ENCODE measurements at places on chromosomes 4 and X. TPM values are rescaled to one million over a fixed set of nuclear protein-coding genes. Genes with fewer than 3 reads are reported as not detected.

DNA sequence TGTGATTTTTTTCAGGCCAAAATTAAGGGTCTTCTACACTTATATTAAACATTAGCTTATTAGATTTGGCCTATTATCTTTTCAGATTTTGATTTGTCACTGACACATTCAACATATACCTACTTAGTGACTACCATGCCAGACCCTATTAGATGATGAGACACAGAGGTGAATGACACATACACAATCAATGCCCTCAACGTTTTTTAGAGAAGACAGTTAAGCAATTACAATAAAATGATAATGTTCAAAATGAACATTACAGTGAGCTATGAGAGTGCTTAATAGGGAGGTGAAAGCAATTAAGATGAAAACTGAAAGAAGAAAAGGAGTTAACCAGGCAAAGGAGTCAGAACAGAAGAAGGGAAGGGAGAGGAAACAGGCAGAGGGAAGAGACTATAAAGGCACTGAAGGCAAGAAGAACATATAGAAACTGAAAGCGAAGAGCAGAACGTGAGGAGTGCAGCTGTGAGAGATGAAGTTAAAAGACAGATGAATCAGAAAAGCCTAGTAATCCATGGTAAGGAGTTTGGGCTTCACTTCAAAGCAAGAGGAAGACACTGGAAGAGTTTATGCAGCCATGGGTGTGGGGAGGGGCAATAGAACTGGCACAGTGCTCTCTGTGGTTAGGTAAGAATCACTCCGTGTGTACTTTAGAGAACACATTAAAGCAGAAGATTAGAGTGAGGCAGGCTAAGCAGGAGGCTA lies 119.0 kb downstream of the REELD1 start:
- peak; percentile 75 for DNase-seq

Gene FOXP3
- total RNA-seq = not detected

Gene NPY2R
- total RNA-seq = not detected

DNA sequence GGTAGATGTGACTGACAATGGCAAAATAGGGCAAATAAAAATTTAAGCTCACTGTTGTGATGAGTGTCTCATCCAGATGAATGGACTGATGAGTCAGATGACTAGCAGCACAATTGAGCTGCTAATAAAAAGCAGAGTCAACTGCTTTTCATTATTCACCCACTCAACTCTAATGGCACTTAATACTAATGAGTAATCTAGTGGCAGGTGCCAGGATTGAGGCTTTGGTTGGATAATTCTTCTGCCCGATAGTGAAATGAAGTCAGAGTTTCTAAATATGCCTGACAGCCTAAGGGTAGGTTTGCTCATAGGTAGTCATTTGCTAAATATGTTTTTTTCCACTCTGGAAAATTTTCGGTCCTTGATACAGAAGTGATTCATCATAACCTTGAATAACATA lies 10.4 kb downstream of the OGT start:
- DNase-seq = peak; percentile 63

DNA sequence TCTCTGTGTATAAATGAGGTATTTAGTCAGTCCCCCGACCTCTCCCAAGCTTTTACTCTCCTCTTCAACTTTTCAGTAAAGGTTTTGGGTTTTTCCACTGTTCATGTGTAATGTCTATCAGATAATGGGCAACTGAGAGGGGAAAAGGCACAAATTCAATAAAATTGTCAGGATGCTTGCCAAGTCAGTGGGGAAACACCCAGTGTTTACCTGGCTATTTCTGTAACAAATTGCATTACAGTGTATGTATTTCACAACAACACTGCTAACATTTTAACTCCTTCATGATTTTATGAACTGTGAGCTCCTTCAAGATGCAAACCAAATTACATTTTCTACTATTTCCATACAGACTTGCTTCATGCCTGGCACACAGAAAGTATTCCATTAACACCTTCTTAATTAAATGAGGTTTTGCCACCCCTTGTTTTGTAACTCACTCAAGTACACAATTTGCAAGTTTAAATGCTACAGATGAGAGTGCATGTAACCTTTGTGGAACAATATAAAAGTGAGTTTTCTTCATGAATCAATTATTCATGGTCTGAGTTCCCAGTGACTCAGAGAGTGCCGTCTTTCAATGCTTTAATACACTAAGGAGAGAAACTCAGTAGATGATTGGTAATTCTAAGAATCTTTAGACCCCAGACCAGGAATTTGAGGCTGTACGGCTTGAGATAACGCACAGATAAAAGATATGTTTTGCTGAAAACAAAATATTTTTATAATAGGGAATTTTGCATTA lies 149.8 kb upstream of the TLL1 start:
- no peak for DNase-seq

- peak; percentile 68 for DNase-seq
Observed at GRCh38 chr4:142353149-142353738, 492.9 kb downstream of the INPP4B start.

- DNase-seq = no peak
Observed at GRCh38 chr4:130147641-130148040, 1051.7 kb downstream of the C4orf33 start.

Gene KDM5C
- total RNA-seq = 58.7 TPM

Gene NAP1L3
- 1.5 TPM for total RNA-seq

Gene STATH
- not detected for total RNA-seq

GRCh38 chr4:186570193-186570996 lies 15.0 kb upstream of the MTNR1A start:
- peak; percentile 23 for DNase-seq

DNA sequence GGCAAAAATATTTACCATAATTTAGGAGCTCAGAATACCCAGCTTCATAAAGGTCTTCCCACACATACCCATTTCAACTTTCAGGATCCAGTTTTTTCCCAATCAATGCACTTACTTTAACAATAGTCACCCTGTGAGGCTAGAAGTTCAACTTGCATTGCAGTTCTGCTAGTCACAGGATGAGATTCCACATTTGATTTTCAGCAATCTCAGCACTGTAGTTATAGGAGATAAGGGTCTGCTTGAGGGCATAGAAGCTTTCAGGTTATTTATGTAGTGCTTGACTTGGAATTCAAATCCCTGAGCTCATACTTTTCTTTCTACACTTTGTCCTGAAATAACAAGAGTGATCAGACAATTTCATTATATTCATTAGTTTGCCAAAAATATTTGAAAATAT lies 78.3 kb upstream of the IL2 start:
- DNase-seq = no peak

Gene BRS3
- total RNA-seq = not detected

DNA sequence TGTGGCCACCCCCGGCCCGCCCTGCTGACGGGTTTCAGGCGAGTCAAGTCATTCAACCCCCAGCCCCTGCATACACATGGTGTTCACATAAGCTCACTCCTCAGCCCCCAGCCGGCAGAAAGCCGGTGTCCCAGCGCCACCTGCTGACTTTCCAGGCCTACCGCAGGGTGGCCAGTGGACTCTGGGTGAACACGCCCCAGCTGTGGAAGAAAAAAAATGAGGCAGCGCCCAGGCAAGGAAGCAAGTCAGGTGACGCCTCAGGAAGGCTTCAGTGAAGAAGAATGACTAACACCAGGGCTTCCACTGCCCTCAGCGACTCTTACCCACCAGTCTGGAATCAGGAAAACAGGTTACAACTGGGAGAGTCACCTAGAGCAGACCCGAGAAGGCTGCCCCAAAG lies 15.8 kb downstream of the BCAP31 start:
- peak; percentile 94 for DNase-seq

DNA sequence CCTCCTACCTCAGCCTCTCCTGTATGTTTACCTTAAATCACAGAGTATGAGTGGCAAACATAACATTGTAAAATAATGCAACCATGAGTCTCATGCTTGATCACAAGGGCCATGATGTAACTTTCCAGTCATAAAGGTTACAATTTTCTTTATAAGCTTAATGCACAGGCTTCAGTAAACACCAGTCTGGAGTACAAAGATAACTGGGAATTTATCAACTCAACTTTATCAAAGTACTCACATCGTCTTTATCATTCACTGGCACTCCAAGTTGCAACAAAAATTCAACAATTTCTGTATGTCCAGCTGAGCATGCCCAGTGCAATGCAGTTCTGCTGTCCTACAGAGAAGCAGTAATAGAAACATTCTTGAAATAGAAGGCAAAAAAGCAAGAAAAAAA lies 2.8 kb downstream of the PSMD10 start:
- DNase-seq = no peak

GRCh38 chr4:17544205-17544604 lies 29.2 kb downstream of the CLRN2 start:
- peak; percentile 10 for DNase-seq

DNA sequence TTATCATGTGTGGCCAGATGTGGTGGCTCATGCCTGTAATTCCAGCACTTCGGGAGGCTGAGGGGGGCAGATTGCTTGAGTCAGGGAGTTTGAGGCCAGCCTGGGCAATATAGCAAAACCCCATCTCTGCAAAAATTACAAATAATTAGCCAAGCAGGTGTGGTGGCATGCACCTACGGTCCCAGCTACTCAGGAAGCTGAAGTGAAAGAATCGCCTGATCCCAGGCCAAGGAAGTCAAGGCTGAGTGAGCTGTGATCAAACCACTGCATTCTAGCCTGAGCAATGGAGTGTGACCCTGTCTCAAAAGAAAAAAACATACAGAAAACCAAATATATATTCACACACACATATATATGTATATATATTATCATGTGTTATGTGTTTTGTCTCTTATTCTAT lies 15.0 kb downstream of the APELA start:
- no peak for DNase-seq

GRCh38 chrX:32480019-32480418 lies 731.3 kb downstream of the DMD start:
- DNase-seq = no peak

- DNase-seq = no peak
Observed at GRCh38 chrX:56762220-56762619, 33.2 kb downstream of the NBDY start.

Gene GUCY1A1
- total RNA-seq = 0.05 TPM

Gene EREG
- 0.02 TPM for total RNA-seq

DNA sequence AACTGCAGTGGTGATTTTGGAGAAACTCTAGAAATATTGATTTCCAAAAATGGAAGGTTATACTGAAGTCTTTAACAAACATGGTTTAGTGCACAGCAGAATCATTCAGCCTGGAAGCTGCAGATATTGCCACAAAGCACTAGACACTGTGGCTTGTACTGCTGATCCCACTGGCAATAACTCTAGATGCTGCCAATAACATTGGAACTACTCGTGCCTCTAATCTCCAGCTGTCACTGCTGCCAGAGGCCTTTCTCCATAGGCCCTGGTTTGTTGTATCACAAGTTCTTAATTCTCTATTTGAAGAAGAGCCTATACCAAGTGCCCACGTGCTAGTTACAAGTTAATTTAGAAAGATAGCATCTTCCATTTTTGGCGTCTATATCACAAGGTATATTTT lies 19.3 kb downstream of the DMP1 start:
- DNase-seq = no peak

GRCh38 chr4:128298852-128299251 lies 11.2 kb upstream of the PGRMC2 start:
- no peak for DNase-seq

Gene AMBN
- 0.17 TPM for total RNA-seq

Gene DYNLT3
- total RNA-seq = 71.1 TPM

- DNase-seq = no peak
Observed at GRCh38 chr4:69051576-69051943, 44.7 kb upstream of the UGT2B7 start.

DNA sequence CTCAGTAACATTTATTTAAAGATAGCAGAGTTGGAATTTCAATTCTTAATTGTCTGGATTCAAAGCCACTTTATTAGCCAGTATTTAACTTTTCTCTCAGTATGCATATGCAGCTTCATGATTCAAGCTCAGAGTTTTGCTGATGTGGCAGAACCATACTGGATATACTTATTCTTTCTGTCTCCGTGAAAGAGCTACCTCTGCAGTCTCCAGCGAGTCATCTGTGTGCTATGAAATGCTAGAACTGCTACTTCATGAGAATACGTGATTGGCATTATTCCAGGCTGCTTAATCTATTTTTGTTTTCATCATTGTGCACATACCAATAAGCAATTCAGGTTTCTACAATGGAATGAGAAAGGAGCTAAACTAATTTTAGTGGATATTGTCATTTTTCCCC lies 743.7 kb downstream of the C4orf33 start:
- no peak for DNase-seq

DNA sequence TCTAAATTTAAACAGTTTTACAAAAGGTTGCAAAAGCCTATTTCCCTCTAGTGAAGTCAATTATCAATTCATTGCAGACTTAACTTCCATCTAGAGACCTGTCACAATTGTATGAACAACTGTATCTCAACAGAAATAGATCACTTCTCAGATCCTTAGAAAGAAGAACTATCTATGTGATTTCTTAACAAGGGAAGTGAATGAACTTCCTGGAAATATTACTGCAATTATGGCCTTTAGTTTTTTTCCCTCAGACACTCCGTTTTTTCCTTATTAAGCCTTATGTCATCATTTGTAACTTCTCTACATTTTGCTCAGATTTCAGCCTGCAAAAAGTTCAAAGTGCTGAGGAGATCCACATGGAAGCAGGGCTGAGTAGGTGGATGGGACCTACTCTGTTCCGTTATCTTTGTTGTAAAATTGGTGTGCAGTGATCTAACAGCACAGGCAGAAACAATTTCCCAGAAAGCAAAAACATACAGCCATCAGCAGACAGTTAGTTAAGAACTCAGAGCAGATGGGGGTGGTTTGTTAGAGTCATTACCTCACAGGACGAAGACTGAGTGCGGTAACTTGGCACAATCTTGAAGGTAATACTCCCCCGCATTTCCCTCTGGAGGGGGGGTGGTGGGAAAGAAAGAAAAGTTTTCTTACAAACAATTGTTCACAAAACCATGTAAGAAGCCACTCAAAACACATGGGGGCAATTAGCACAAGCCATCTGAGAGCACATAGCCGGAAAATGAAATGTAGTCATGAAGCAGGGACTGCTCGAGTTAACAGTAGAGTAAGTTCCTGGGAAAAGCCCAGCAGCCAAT lies 112.3 kb downstream of the NYX start:
- DNase-seq = peak; percentile 27

Gene SPP1
- 130 TPM for total RNA-seq

Gene COL25A1
- total RNA-seq = 0.12 TPM

DNA sequence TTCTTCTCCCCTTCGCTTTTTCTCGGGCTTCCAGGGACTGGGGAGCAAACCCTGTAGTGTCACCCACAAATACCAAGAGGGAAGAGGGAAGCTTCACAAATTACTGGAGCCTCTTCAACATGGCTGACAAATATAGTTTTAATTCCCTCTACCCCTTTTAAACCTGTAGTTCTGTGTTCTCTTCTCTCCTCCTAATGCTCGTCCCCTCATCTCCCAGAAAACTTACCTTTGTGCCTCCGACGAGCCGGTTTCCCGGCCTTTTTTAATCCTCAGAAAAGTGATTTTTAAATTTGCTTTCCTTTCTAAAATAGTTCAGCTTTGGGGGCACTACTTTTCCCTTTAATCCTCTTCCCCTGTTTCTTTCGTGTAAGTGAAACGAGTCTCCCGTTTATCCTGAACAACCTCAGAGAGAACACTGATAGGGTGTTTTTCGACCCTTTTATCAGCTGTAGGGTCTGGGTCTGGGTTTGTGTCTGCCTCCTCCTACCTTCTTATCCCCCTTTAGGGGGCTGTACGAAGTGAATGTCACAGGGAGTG lies 408 bp downstream of the TET2 start:
- DNase-seq = no peak

Gene ANKRD37
- total RNA-seq = 47.6 TPM

Gene CENPVL1
- not detected for total RNA-seq

Gene ITGB1BP2
- total RNA-seq = 1.2 TPM

Gene BMPR1B
- not detected for total RNA-seq

- DNase-seq = no peak
Observed at GRCh38 chr4:77619408-77619807, 13.8 kb downstream of the CXCL13 start.

Gene CXCR3
- not detected for total RNA-seq
